Brain microvascular endothelial cell (primary cell): ENCODE measurements at places on chromosomes 5 and 9.

GRCh38 chr5:7869474-7870136 lies 657 bp downstream of the MTRR start:
- DNase-seq = no peak

- peak; percentile 30 for DNase-seq
Measured at GRCh38 chr5:112417931-112418658, 982 bp downstream of the EPB41L4A start.

DNA sequence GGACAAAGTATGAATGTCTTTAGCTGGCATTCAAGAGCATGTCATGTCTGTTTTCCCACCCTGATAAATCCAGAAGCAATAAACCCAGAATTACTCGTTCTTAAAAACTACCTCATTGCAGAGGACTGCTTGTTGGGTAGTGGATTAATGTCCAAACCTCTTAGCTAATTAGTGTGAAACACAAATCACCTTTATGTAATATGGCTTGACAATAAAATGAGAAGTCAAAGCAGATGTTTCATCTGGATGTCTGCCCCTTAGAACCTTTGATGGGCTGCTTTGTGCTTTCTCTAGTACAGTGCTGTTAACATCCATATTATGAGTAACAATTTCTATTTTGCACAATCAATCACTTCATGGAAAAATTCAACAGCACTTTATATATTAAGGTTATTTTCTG lies 149.1 kb upstream of the TUT7 start:
- DNase-seq = no peak

GRCh38 chr9:68914751-68915150 lies 99.2 kb downstream of the PRKACG start:
- DNase-seq = no peak

GRCh38 chr5:6886866-6887265 lies 173.6 kb downstream of the TENT4A start:
- DNase-seq = no peak
